ENCODE measurements at places on chromosomes 1 and 21.
A peak's percentile ranks its signal among the peaks of the same experiment; 100 is the strongest.

- DNase-seq, result peak; percentile 71
Measured at GRCh38 chr1:202638019-202638700, 72.1 kb downstream of the SYT2 start.

- peak; percentile 6 for DNase-seq
Measured at GRCh38 chr1:222680080-222680479, 32.2 kb downstream of the AIDA start.

DNA sequence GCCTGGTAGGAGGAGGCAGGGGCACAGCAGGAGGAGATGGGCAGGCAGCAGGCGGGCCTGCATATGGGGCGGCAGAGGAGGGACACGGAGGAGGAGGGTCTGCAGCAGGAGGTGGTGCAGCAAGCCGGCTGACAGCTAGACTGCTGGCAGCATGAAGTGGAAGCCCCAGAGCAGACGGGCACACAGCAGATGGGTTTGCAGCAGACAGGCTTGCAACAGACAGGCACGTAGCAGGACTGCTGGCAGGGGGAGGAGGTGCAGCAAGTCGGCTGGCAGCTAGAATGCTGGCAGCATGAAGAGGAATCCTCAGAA is 615 bp downstream of the KRTAP10-5 start:
- DNase-seq, result no peak

- DNase-seq, result no peak
Measured at GRCh38 chr1:219910716-219911115, 17.6 kb downstream of the SLC30A10 start.

DNA sequence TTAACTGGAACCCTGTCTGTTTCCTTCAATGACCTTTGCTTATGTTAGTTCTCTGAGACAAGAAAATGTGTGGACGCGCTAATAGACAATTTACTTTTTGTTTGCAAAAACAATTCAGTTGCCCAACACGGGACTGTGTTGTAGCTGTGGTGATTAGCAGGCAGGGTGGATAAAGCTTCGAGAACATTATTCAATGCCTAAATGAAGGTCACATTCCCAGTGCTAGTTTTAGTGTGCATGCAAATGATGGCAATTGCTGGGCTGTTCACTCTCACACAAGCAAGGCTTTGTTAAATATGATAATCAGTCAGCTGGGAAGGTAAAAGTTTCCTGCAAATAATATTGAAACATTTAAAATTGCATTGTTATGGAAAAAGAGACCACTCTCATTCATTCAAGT is 188.4 kb downstream of the BACH1 start:
- no peak for DNase-seq

GRCh38 chr1:185720633-185721272 is 13.4 kb upstream of the HMCN1 start:
- DNase-seq, result peak; percentile 19

DNA sequence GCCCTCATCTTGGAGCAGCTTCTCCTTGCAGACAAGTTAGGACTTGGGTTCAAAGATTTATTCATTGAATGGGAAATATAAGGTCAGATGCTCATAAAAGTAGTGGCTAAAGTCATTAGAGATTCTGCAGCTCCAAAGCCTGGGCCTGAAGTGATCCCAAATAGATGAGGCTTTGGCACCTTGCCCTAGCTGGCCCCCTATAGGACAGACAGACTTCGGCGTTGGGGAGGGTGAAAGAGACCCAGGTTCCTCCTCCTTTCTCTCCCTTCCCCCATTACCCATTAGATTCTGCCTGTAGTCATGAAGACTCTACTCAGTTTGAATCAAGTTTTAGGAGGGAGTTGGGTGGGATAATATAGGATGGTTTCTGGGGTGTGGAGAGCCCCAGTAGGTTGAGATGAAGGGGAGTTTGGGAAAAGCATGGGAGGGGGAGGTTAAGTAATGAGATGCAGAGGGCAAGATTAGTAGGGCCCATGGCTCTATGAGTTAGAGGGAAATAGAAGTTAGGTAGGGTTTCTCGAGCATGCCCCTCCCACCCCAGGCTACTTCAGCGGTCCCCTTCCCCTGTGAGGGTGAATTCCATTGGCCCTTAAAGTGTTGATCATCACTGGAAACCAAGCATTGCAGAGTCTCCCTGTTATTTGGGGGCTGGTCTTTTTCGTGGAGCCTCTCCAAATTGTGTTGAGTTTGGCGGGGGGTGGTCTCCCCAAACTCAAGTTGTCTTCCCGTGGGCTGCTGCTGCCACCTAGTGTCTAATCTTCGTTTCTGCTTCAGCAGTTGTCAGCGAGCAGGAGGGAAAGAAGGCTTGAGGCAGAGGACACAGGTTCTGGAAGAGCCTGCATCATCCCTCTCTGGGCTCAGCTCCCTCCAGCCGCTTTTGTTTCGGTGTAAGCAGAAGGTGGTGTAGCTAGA is 2.1 kb upstream of the AHDC1 start:
- peak; percentile 41 for DNase-seq

DNA sequence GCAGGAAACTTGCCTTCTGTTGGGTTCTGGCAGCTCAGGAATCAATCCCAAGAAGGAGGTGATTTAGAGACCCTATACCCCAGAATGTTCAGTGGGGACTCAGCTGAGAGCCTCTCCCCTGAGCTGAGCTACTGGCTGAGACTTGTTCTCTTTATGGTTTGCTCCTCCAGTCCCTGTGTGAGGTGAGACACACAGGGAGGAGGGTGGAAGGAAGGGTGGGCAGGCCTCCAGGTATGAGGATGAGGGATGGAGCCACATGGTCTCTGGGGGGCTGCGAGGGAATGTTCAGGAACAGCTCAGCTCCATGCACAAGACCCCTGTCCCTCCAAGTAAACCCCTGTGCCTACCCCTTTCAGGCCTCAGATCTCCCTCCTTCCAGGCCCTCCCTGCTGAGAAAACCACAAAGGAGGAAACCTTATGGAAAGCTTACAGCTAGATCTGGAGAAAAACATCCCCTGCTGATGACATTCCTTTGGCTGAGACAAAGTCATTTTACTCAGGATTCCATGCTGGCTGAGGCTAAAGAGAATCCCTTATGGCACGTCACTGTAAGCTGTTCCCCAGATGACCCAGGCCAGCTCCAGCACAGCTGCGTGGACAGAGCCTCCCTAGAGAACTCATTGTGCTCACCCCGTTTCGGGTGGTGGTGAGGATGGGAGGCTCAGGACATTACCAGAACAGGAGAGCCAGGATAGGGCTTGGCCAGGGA is 91.5 kb upstream of the IPO9 start:
- no peak for DNase-seq

GRCh38 chr1:2135441-2135841 is 59.1 kb downstream of the FAAP20 start:
- no peak for DNase-seq

DNA sequence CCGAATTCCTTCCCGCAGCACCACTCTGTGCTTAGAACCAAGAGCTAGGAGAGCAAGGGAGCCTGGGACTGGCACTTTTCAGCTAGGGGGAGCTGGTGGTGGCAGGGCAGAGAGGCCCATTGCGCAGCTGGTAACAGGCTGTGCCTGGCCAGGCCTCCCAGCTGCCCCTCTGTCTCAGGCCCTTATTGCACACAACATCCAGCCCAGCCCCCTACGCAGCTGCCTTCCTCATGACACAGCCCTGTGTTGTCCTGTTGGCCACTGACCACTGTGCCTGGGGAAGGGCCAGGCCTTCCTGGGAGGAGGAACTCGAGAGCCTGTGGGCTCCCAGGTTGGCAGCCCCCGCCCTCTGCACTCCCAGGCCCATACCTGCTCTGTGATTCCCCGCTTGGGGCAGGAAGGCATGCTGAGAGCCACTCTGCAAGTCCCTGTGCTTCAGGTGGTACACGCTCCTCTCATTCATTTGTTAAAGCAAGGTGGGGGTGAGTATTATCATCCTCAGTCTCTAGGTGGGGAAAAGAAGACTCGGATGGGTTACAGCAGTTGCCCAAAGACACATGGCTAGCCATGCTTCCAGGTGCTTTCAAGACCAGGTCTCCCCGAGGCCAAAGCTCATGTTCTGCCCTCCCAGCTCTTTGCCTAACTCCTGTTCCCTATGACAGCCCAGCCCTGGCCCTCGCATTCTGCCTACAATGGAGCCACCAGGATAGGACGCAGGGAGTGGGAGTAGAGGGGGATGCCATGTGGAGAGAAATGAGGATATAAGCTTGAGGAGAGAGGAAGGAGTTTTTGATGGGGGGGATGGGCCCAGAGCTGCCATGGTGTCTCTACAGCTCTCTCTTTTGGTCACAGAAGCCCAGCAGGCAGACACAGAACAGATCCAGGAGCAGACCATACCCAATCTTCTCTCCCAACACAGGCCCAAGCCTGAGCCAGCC is 81.8 kb downstream of the TMEM53 start:
- DNase-seq, result no peak

- DNase-seq, result no peak
Measured at GRCh38 chr21:24899138-24899537, 708.1 kb downstream of the MRPL39 start.

DNA sequence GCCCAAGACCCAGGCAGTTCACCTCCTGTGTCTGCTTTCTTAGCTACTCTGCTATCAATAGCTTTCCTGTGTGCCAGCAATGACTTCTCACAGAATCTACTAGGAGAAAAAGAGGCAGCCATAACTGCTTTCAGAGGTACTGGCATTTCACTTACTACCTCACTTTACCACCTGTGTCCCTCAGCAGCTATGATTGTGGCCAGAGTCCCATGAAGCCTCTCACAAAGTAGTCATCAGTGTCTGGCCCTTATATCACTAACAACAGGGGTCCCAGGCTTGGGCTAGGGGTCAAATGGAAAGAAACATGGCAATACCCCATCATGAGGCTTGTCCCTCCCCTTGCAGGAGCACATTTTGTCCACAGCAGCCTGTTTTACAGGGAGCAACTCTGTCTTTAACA is 62.7 kb upstream of the EPS8L3 start:
- DNase-seq, result no peak

GRCh38 chr21:26715878-26716506 is 129.2 kb downstream of the ADAMTS1 start:
- DNase-seq, result no peak

DNA sequence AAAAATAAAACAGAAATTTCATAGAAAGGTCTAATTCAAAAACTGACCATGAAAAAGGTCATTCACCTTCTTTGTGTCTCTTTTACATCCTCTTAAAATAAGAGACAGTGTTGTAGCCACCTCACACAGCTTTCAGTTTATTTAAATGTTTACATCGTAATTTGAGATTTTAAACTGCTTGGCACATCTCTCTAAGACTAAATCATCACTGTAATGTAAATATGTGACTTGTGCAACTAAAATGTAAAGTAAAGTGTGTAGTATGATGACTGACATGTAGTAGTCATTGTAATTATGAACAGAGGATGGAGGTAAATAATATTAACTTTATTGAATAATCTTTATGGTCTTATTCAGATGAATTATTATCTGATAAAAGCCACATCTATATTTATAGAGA is 283.9 kb downstream of the KCNT2 start:
- DNase-seq, result no peak

DNA sequence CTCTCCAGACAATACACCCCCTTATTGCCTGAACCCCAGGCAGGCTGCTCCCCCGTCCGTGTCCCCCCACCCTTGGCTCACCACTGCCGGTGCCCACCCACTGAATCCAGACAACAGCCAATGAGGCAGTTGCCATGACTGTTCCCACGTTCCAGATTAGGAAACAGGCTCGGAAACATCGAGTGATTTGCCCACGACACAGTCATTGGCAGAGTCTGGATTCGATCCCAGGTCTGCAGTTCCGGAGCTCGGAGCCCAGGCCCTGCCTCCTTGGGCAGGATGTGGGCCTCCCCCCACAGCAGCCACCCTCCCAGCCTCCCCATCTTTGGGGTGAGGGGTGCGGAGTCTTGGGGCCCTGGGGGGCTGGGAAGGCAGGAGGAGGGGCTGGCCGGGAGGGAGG is 20.3 kb upstream of the CLSTN1 start:
- no peak for DNase-seq

DNA sequence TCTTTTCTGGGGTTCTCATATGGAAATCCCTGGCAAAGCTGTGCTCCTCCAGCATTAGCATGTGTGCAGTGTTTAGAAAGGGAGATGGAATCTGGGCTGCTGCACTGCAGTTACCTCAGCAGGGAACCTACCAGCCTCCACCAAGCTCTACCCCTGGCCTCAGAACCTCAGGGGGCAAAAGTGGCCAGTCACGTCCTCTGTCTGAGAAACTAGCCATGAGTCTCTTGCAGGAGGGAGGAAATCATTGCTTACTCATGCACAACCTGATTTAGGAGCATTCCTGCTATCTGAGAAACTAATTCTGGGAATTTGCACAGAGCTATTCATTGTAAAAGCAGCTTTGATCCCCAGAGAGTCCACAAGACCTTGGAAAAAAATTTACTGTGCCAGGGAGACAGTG is 80.6 kb upstream of the IPO9 start:
- DNase-seq, result no peak

GRCh38 chr1:94597701-94598100 is 56.1 kb upstream of the F3 start:
- peak; percentile 2 for DNase-seq

- no peak for DNase-seq
Measured at GRCh38 chr1:166182281-166182680, 15.5 kb upstream of the FAM78B start.

- DNase-seq, result no peak
Measured at GRCh38 chr1:205317311-205317917, 4.1 kb downstream of the NUAK2 start.

DNA sequence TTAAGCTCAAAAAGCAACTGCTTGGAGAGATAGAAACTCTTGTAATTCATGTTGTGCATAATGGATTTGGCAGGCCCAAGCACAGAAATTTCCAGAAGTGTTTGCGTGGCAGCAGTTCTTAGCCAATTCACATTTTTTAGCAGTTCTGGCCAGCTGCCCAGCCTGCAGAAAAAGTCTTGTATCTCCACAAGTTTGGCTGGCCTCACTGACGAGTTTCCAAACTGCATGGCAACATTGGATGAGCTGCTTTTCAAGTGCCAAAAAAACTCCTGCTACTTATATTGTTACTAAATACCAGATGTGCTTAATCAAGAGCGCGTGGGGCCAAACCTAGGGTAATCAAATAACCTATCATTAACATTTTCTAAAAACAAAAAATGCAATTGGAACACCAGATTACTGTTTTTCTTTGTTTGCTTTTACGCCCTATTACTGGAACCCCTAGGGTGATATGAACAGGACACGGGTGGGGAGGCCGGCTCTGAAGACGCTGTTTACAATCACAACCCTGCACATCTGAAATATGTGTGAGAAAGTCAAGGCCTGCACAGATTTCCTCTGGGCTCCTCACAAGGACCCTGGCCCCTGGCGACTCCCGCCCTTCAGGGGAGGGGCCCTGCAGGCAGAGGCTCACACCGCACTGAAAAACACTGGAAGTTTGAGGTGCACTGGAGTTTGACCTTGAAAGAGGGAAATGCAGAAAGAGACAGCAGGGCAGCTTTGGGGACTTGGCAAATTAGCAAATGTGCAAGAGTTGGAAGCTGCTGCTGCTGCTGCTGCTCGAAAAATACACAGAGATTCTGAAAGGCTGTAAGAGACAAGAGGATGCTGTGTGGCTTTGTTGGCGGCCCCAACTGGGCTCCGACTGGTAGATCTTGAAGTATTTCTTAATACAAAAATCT is 55.2 kb upstream of the TARBP1 start:
- DNase-seq, result peak; percentile 26

GRCh38 chr1:229567109-229567868 is 8.8 kb upstream of the ABCB10 start:
- DNase-seq, result no peak

Measured in NCI-H2171 (cell line).